ENCODE measurements at places on chromosomes 6 and 20.

DNA sequence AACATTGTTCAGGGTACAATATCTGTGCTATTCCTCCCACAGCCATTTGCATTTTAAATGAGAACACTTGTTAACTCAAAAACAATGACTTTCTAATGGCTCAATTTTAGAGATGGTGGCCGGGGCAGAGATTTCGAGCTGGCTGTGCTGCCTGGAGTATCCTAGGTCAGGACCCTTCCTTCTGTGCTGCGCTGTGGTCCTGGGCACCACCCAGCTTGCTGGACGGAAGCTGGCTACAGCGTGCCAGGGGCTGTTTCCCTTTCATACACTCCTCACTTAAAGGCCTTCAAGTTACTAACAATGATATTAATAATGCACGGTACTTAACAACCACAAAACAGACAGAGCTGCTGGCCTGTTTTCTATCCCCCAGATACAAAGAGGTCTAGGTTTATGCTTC lies 194.4 kb upstream of the CST7 start:
- no peak overlapping the region for H3K4me3 ChIP-seq
- no peaks in the 10 kb centered on the region for H3K27me3 ChIP-seq
- no peaks in the 10 kb centered on the region for H3K4me1 ChIP-seq
- H3K27ac ChIP-seq = no peak overlapping the region
- no peaks in the 10 kb centered on the region for H3K36me3 ChIP-seq
- DNase-seq = no peak

DNA sequence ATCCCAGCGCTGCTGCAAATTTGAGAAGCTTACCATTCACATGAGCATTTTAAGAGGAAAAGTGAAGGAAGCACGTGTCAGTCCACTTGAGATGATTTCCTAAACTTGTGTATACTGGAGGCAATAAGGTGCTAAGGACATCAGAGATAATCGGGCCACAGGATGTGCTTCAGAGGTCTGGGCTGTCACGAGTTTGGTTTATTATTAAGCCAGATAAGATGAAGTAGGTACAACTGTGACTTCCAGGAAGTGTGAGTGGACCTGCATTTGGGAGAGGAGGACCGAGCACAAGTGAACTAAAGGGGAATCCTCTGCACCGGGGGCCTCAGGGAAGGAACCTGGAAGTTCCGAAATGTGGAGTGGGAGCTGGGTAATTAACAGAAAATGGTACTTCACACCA lies 1.4 kb downstream of the SAMD5 start:
- no peaks in the 10 kb centered on the region for H3K4me1 ChIP-seq
- peaks cover 21% of the 10 kb centered on the region for H3K27me3 ChIP-seq
- no peak for DNase-seq
- no peak overlapping the region for H3K4me3 ChIP-seq
- H3K36me3 ChIP-seq = no peaks in the 10 kb centered on the region

DNA sequence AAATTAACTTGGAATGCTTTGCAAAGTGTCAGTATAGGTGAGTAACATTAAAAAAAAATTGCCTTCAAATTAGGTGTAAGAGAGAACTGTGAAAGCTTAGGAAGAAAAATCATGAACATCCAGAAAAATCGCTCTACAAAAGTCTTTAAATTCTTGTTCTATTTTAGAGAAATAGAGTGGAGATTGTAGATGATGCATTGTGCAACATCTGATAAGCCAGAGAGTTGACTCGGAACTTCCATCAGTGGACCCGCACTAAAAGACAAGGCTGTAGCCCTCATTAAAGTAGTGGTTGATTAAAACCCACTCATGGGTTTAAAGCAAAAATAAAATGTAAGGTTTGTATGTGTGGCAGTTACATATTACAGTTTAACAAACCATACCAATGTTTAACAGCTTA lies 35.8 kb downstream of the MAP3K4 start:
- peaks cover 4% of the 10 kb centered on the region for H3K36me3 ChIP-seq
- H3K4me3 ChIP-seq = no peak overlapping the region
- peaks cover 58% of the 10 kb centered on the region for H3K4me1 ChIP-seq
- DNase-seq = no peak

DNA sequence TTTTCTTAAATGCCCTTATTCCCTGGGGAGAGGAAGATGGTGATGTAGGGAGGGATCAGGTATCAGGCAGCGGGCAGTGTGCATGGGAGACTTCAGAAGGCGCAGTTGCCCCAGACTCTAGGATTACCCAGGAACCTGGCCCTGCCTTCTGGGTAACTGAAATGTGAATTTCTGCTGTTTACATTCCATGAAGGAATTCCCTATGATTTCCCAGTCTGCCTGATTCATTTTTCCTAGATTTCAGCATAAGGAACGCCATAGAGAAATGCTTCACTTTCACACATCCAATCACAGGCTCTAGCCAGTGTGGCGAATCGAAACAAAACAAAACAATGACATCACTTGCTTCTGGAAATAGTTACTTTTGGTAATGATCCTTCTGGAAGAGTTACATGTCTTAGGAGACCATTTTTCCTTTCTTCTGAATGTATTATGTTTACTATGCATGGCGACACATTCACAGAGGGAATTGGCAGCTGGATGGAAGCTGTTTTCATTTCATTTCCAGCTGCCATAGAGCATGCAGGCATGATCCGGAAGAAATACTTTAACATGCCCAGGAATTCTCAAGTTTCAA lies 33.3 kb downstream of the LRP11 start:
- no peak for DNase-seq
- no peak overlapping the region for H3K27ac ChIP-seq
- H3K27me3 ChIP-seq = peaks cover 4% of the 10 kb centered on the region
- no peaks in the 10 kb centered on the region for H3K36me3 ChIP-seq
- H3K4me3 ChIP-seq = no peak overlapping the region

- no peaks in the 10 kb centered on the region for H3K27me3 ChIP-seq
- no peak overlapping the region for H3K4me3 ChIP-seq
- no peak overlapping the region for H3K27ac ChIP-seq
- no peaks in the 10 kb centered on the region for H3K36me3 ChIP-seq
- H3K4me1 ChIP-seq = no peaks in the 10 kb centered on the region
Measured at GRCh38 chr6:116530436-116530835, 15.0 kb downstream of the TRAPPC3L start.

GRCh38 chr6:22380236-22380635 lies 83.4 kb upstream of the PRL start:
- no peaks in the 10 kb centered on the region for H3K36me3 ChIP-seq
- no peak for DNase-seq
- no peaks in the 10 kb centered on the region for H3K27me3 ChIP-seq
- H3K4me1 ChIP-seq = no peaks in the 10 kb centered on the region

DNA sequence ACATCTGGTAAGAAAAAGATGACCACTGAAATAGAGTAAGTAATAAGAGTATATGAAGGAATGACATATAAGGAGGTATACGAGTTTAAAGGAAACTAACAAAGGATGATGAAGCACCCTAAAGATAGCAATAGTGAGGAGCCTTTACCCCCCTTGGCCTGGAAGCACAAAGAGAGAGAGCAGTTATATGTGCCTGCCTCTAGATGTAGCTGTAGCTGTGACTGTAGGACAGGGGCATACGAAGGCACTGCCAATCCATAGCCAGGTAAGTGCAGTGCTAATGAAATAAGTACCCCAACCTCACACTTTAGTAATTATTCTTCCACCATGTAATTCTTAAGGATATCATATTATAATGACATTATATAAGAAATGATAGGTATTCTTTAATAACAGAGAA lies 90.1 kb upstream of the FKBP1C start:
- no peak overlapping the region for H3K27ac ChIP-seq
- H3K4me3 ChIP-seq = no peak overlapping the region
- no peak for DNase-seq
- no peaks in the 10 kb centered on the region for H3K27me3 ChIP-seq

DNA sequence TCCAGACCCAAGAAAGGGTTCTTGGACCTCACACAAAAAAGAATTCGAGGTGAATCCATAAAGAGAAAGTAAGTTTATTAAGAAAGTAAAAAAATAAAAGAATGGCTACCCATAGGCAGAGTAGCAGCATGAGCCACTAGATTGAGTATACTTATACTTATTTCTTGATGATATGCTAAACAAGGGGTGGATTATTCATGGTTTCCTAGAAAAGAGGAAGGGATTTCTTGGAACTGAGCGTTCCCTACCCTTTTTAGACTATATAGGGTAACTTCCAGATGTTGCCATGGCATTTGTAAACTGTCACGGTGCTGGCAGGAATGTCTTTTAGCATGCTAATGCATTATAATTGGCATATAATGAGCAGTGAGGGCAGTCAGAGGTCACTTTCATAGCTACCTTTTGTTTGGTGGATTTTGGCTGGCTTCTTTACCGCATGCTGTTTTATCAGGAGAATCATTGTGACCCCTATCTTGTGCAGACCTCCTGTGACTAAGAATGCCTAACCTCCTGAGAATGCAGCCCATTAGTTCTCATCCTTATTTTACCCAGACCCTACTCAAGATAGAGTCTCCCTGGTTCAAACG lies 44.3 kb downstream of the TENT5A start:
- H3K4me1 ChIP-seq = no peaks in the 10 kb centered on the region
- no peaks in the 10 kb centered on the region for H3K36me3 ChIP-seq
- no peak overlapping the region for H3K4me3 ChIP-seq
- H3K27ac ChIP-seq = no peak overlapping the region
- no peak for DNase-seq
- H3K27me3 ChIP-seq = peaks cover 2% of the 10 kb centered on the region

GRCh38 chr20:15506311-15506710 lies 1066.9 kb downstream of the KIF16B start:
- no peak for DNase-seq
- peaks cover 3% of the 10 kb centered on the region for H3K27me3 ChIP-seq
- H3K27ac ChIP-seq = no peak overlapping the region
- no peaks in the 10 kb centered on the region for H3K4me1 ChIP-seq
- no peak overlapping the region for H3K4me3 ChIP-seq
- H3K36me3 ChIP-seq = no peaks in the 10 kb centered on the region

- no peak for DNase-seq
- peaks cover 27% of the 10 kb centered on the region for H3K36me3 ChIP-seq
- peaks cover 5% of the 10 kb centered on the region for H3K4me1 ChIP-seq
- no peaks in the 10 kb centered on the region for H3K27me3 ChIP-seq
- H3K27ac ChIP-seq = no peak overlapping the region
Measured at GRCh38 chr6:20879526-20879925, 345.3 kb downstream of the CDKAL1 start.

DNA sequence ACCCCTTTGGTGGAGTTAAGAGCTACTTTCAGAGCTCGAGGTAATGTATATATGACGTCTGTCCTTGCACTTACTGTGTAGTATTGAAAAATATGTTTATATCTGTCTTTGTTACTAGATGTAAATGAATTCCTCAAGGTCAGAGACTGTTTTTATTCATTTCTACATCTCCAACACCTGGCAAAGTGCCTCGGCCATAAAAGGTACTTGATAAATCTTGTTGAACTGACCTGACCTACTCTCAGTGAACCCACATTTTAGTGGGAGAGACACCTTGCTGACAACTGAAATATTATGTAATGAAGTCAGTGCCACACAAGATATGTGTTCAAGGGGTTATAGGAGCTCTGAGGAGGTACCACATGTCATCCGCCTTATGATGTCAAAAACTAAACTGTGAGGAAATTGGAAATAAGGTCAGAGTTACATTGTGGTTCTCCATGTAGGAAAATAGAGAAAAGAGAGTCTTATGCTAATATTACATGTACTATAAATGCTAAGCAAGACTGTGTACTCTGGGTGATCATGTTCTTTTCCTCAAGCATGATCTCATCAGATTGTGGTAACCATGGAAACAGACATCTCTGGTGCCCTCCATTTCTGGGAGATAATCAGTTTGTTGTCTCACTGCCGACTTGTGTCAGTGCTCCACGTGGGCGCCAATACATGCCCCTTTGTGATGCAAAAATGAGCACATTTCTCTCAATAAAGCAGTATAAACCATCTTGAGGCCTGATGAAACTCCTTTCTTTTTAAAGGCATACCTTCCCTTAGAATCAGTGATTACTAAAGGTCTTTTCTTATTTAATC lies 5.7 kb upstream of the TMEM30A start:
- no peak overlapping the region for H3K4me3 ChIP-seq
- no peak for DNase-seq
- H3K4me1 ChIP-seq = no peaks in the 10 kb centered on the region
- H3K36me3 ChIP-seq = peaks cover 2% of the 10 kb centered on the region
- H3K27me3 ChIP-seq = no peaks in the 10 kb centered on the region

GRCh38 chr6:137166247-137167098 lies 7.0 kb downstream of the IL22RA2 start:
- H3K4me1 ChIP-seq = peaks cover 29% of the 10 kb centered on the region
- peak overlapping the region; percentile 73 for H3K27ac ChIP-seq
- peaks cover 2% of the 10 kb centered on the region for H3K36me3 ChIP-seq
- H3K4me3 ChIP-seq = peak overlapping the region; percentile 1

GRCh38 chr6:136980070-136980469 lies 58.0 kb downstream of the SLC35D3 start:
- H3K36me3 ChIP-seq = no peaks in the 10 kb centered on the region
- H3K27ac ChIP-seq = no peak overlapping the region
- H3K27me3 ChIP-seq = peaks cover 7% of the 10 kb centered on the region
- DNase-seq = no peak

DNA sequence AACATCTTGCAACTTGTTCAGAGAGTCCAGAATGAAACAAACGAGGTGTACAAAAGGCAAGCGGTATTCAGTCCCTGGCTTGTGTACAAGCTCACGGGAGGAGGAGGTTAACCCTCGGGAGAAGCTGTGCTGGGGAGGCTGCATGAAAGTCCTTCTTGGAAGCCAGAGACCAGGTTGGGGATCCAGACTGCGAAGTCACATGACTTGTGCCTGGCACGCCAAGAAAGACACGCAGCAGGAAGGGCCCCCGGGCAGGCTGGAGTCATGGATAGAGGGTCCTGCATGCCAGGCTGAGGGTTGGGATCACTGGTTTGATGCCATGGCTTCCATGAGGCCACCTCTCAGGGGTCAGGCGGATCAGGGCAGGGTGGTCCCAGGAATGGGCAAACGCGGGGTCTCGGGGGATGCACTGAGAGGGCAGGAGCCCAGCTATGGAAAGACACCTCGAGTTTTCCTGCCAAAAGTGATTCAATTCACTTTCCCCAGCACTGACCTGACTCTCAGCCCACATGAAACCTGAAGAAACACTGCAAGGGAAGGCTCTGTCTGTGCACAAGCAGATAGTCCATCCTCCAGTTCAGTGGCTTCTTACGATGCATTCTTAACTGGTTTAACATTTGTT lies 79.4 kb downstream of the DLL1 start:
- H3K27me3 ChIP-seq = peaks cover 10% of the 10 kb centered on the region
- H3K36me3 ChIP-seq = no peaks in the 10 kb centered on the region
- H3K4me3 ChIP-seq = no peak overlapping the region
- H3K4me1 ChIP-seq = no peaks in the 10 kb centered on the region

- H3K27me3 ChIP-seq = no peaks in the 10 kb centered on the region
- H3K4me3 ChIP-seq = no peak overlapping the region
- DNase-seq = peak; percentile 31
Measured at GRCh38 chr6:71349395-71349794, 60.8 kb downstream of the OGFRL1 start.

DNA sequence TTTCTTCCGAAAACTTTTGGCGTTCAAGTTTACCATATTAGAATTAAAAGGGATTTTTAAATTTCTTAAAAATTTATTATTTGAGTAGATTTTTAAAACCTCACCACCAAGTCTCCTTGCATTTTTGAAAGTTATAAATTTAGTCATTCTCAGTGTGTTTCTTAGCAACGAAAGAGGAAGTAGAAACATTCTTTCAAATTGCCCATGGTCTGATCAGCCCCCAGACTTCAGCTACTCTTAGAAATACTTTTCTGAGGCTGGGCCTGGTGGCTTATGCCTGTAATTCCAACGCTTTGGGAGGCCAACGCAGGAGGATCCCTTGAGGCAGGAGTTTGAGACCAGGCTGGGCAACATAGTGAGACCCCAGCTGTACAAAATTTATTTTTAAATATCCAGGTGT lies 15.1 kb upstream of the RTF2 start:
- DNase-seq = no peak
- no peak overlapping the region for H3K4me3 ChIP-seq
- H3K4me1 ChIP-seq = peaks cover 10% of the 10 kb centered on the region
